ENCODE measurements at places on chromosomes 11 and 22. TPM values are rescaled to one million over a fixed set of nuclear protein-coding genes. Genes with fewer than 3 reads are reported as not detected.

DNA sequence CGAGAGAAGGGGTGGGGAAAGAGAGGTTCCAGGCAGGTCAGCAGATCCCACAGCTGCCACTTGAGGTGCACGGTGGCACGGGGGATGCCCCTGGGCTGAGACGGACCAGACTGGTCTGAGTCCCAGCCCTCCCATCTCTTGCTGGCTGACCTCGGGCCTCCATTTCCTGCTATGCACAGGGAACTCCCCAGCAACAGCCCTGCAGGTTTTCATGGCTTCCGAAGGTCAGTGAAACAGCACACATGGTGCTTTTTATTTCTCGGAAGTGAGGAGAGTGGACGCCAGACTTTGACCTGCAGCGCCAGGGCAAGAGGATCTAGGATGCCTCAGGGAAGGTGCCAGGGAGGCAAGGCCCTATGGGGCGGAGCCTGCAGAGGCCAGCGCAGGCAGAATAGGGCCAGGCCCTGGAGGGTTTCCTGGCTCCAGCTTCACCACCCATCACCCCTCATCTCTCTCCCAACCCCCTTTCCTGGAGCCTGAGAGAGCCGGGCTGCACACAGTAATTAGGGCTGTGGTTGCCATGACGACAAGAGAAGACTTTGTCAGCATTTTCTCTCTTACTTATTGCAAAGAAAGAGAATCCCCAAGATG is 29.5 kb downstream of the SLC22A12 start:
- peak; percentile 6 for DNase-seq

GRCh38 chr22:36584666-36585065 is 55.7 kb upstream of the EIF3D start:
- no peak for DNase-seq

DNA sequence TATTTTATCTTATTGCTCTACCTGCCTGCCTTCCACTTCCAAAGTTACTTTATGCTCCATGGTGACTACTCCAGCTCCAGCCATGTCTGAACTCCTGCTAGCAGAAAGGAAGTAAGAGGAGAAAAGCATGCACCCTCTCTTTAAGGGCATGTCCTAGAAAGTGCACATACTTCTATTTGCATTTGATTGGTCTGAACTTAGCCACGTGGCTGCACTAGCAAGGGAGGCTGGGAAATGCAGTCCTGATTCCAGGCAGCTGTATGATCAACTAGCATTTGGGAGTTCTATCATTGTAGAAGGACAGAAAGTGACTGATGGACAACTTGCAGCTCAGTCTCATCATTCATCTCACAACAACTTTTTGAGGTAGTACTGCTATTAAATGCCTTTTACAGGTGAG is 515.7 kb downstream of the BUD13 start:
- no peak for DNase-seq

DNA sequence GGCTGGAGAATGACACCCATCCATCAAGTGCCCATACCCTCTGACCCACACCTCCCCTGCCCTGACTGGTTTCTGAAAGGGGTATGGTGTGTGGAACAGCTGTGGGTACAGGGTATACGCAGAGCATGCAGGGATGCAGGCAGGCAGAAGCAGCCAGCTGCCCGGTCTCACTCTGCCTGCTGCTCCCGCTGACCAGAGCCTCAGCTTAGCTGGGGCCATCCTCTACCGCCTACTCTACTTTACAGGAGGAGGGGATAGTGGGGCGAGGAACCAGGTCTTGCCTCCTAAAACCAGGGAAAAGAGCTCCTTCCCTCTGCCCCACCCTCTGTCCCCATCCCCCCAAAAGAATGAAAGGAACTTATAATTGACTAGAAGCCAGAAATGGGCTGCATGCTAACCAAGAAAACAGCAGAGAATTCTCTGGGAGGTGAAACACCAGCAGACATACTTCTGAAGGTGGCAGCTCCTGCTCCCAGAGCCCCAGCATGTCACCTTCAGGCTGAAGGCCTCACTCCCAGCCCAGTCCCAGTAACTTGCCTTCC is 13.0 kb upstream of the CHRM4 start:
- no peak for DNase-seq

GRCh38 chr22:42203609-42204008 is 66.8 kb downstream of the TCF20 start:
- no peak for DNase-seq

DNA sequence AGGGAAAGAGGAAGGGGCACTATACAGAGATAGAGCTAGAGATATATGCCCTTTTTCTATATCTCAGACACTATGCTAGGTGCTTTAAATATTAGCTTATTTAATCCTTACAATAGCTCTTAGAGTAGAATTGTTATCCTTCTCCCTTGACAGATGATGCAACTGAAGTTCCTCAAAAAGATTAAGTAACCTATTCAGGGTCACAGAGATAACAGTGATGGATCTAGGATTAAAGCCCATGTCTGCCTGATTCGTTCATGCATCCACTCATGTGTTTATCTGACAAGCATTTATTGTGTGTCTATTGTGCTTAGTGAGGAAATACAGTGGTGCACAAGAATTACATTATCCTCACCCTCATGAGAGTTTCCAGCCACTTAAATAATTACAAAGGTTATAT is 8.7 kb downstream of the CCDC83 start:
- no peak for DNase-seq

DNA sequence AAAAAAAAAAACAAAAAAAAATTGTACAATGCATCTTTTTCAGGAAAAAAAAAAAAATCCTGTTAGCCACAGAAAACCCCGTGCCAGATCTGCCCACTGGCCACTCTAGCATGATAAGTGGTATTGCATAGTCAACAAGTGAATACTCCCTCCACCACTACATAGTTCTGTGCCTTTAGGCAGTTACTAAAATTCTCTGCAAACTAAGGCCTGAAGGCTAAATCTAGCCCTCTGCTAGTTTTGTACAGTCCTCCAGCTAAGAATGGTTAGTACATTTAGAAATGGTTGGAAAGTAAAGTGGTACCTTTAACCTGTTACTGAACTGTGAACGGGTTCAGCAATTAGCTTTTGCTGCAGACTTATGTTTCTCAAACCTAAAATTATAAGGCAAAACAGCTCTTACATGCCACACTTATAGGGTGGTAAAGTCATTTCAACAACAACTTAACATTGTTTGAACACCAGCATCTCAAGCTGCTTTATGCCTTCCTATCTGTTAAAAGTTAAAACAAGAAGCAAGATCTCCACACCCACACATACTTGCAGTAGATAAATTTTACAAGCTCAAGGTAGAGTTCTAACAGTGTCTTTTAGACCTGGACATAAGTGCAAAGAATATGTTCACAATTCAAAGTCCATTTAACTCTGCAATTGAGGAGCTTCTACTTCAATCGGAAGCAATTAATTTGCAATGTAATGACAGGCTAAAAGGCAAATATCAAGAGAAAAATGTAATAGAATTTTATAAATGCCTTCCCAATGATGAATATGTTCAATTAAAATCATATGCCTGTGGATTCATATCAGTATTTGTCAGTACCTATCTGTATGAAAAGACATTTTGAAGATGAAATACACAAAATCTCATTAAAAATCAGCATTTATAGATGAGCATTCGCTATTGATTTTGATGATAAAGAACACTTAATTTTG is 7.3 kb downstream of the C11orf71 start:
- no peak for DNase-seq

- DNase-seq, result no peak
Measured at GRCh38 chr11:84824624-84825023, 802.5 kb downstream of the DLG2 start.

GRCh38 chr11:75078233-75078632 is 18.4 kb downstream of the OR2AT4 start:
- peak; percentile 41 for DNase-seq

GRCh38 chr11:64372021-64372420 is 13.1 kb downstream of the RPS6KA4 start:
- DNase-seq, result no peak

- DNase-seq, result no peak
Measured at GRCh38 chr11:131275580-131275979, 94.8 kb upstream of the NTM start.

GRCh38 chr11:117560780-117561530 is 233.3 kb downstream of the CEP164 start:
- DNase-seq, result no peak

GRCh38 chr11:4464216-4465159 is 15.4 kb downstream of the OR52K2 start:
- DNase-seq, result no peak

GRCh38 chr22:42820045-42820763 is 36.9 kb downstream of the ARFGAP3 start:
- no peak for DNase-seq

- DNase-seq, result no peak
Measured at GRCh38 chr11:122192634-122193255, 76.7 kb upstream of the BLID start.

DNA sequence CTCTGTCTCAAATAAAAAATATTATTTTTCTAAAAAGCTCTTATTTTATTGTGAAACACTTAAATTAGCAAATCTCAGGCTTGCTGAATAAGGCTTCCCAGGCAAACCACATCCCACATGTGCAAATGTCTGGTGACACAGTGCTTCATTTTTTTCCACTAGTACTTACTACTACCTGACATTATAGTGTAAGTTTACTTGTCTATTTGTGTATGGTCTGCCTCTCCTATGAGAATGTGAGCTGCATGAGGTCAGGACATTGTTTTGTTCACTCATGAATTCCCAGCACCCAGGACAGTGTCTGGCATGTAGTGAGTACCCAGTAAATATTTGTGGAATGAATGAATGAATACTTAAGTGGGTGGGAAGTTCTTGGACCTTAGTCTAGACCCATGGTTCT is 103.1 kb downstream of the PTPRJ start:
- no peak for DNase-seq

DNA sequence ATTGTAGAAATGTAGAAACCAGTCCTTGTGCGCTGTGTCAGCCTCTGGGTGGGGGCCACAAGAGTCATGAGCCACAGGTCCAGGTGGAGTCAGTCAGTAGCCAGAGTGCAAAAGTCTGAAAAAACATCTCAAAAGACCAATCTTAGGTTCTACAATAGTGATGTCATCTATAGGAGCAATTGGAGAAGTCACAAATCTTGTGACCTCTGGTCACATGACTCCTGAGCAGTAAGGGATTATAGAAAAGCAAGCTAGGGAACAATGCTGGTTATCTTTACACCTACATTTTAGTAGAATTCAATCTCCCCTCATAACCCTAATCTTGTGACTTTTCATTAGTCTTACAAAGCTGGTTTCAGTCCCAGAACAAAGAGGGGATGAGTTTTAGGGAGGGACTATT is 82.7 kb downstream of the CCDC83 start:
- no peak for DNase-seq

DNA sequence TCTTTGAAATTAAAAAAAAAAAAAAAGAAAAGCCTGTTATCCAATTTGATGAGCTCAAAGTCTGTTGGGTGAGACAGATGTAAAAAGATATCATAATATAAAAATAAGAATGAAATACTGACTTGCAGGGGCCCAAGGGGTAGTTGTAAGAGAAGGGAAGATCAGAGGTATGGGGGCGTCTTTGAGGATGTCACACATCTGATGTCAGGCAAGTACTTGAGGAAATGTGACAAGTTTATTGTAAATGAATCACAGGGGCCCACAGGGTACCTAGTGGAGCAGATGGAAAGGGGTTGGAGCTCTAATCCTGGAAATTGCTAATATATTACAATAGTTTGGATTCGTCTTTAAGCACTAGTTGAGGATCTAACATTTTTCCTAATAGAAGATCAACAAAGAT is 131.6 kb downstream of the MAML2 start:
- no peak for DNase-seq

- DNase-seq, result no peak
Measured at GRCh38 chr11:22343371-22344032, 5.3 kb downstream of the SLC17A6 start.

DNA sequence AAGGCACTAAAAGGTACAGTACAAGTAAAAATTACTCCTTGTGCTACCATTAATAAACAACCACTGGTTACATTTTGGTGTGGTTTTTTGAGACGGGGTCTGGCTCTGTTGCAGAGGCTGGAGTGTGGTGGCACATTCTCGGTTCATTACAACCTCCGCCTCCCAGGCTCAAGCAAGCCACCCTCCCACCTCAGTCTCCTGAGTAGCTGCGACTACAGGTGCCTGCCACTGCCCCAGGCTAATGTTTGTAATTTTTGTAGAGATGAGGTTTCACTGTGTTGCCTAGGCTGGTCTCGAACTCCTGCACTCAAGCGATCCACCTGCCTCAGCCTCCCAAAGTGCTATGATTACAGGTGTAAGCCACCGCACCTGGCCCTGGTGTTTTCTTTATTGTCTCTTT is 20.8 kb downstream of the TAF1D start:
- no peak for DNase-seq

DNA sequence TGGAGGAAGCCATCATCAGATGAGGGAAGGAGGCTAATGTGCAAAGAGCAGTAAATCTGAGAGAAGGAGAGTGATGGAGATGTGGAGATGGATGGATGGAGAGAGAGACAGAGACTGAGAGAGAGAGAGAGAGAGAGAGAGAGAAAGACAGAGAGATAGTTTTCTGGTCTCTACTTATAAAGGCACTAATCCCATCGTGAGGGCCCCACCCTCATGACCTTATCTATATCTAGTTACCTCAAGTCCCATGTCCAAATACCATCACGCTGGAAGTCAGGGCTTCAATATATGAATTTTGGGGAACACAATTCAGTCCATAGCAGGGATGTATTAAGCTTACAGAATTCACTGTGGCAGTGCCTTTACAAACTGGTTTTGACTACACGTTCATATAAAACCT is 21.2 kb upstream of the ELF5 start:
- DNase-seq, result no peak

DNA sequence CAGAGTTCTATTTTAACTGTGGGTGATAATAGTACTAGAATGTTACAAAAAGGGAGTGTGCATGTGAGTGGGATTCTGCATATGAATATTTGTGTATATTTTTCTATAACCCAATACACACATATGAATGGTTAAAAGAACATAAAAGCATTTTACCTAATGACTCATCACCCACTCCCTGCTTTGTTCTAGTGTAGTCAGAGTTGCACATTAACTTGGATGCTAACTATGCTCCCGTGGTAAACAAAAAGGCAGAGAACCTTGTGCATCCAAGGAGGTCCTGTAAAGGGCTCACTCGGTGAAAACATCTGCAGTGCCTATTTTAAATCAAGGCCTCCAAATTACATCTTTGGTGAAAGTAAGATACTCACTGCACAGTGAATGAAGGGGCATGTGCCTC is 1289.4 kb downstream of the LRRC4C start:
- DNase-seq, result peak; percentile 60

GRCh38 chr11:6249770-6250555 is 9.7 kb upstream of the CCKBR start:
- DNase-seq, result peak; percentile 38

- no peak for DNase-seq
Measured at GRCh38 chr11:117091753-117092477, 6.3 kb downstream of the SIK3 start.

GRCh38 chr22:22810018-22810427 is 77.6 kb upstream of the IGLL5 start:
- DNase-seq, result no peak

GRCh38 chr22:19579880-19580279 is 55.7 kb upstream of the CLDN5 start:
- DNase-seq, result no peak

The WNT7B gene
- 112 TPM for total RNA-seq

The INTS4 gene
- 24.5 TPM for total RNA-seq

The MS4A4E gene
- not detected for total RNA-seq

The RAC2 gene
- 58.2 TPM for total RNA-seq

The SPON1 gene
- 20.5 TPM for total RNA-seq

The GRM5 gene
- 0.14 TPM for total RNA-seq

The OR2AG1 gene
- total RNA-seq, result not detected

All from epithelial cell of proximal tubule (primary cell).